ENCODE measurements at places on chromosomes 2 and 18.

GRCh38 chr18:43271593-43272432, 5.5 kb downstream of the SYT4 start:
- peak; percentile 68 for DNase-seq

DNA sequence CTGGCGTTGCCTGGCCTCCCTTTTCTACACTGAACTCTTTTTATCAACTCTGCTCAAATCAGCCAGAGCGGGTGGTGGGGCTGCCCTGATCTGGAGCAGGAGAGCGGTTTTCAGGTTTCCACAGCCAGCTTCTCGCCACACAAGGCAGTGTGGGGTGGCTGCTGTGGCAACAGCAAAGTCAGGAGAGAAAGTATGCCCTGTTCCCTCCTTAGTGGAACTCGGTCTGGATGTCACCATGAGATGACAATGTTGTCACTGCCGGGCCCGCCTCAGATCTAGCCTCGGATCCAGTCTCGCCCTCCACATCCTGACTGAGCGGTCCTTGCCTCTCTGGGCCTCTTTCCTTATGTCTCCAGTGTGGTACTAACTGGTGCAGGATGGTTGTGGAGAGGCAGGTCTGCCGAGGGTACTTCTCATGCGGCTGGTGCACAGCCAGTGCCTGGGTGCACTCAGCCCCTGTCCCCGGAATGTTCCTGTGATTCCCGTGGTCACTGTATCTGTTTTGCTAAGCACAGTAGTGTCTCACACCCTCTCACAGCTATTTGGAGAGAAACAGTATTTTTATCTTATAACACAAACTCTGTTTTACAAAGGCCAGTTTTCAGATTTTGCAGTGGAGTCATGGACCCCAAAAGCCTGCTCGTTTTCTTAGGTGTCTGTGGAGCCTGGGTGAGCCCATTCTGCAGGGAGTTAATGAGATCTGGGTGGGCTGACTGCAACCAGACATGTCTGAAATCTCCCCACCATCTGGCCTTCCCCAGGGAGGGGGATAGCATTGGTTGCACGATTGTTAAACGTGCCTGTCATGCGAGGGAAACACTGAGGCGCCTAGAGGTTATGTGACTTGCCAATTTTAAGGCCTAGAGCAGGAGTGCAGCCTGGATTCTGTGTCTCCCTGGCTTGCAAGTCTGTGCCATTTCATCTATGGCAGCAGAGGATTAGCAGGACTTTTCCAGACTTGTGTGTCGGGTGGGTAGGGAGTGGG, 261.1 kb upstream of the AGAP1 start:
- no peak for DNase-seq

DNA sequence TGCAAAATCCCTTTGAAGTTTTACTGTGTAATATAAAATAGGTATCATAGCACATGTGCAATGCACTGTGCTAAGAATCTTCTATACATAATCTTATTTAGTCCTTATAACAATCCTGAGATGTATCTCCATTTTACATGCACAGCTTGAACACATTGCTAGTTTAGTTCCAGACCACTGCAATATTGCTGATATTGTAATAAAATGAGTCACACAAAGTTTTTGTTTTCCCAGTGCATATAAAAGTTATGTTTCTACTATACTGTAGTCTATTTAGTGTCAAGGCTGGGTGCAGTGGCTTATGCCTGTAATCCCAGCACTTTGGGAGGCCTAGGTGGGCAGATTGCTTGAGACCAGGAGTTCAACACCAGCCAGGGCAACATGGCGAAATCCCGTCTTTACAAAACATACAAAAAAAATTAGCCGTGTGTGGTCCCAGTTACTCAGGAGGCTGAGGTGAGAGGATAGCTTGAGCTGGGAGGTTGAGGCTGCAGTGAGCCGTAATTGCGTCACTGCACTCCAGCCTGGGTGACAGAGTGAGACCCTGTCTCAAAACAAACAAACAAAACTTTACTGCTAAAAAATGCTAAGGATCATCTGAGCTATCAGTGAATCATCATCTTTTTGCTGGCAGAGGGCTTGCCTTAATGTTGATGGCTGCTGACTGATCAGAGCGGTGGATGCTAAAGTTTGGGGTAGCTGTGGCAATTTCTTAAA, 1.7 kb upstream of the USP14 start:
- DNase-seq = no peak

DNA sequence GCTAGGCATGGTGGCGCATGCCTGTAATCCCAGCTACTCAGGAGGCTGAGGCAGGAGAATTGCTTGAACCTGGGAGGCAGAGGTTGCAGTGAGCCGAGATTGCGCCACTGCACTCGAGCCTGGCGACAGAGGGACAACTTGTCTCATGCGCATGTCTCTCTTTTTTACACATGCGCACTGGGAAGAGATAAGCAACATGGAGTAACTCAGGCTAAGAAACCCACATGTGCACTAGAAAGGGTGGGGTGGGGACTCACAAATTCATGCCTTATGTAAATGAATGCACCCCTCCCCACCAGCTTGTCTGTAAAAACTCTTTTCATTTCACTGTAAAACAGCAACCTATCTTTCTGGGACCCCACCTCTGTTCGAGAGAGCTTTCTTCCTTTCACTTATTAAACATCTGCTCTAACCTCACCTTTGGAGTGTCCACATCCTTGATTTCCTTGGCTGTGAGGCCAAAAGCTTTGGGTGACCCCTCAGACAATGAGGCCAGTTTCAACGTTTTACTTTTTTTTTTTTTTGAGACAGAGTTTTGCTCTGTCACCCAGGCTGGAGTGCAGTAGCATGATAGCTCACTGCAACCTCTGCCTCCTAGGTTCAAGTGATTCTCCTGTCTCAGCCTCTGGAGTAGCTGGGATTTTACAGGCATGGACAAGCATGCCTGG, 91.6 kb upstream of the RMP24 start:
- no peak for DNase-seq

- no peak for DNase-seq
Measured at GRCh38 chr2:85961053-85961452, 72.3 kb upstream of the ST3GAL5 start.

DNA sequence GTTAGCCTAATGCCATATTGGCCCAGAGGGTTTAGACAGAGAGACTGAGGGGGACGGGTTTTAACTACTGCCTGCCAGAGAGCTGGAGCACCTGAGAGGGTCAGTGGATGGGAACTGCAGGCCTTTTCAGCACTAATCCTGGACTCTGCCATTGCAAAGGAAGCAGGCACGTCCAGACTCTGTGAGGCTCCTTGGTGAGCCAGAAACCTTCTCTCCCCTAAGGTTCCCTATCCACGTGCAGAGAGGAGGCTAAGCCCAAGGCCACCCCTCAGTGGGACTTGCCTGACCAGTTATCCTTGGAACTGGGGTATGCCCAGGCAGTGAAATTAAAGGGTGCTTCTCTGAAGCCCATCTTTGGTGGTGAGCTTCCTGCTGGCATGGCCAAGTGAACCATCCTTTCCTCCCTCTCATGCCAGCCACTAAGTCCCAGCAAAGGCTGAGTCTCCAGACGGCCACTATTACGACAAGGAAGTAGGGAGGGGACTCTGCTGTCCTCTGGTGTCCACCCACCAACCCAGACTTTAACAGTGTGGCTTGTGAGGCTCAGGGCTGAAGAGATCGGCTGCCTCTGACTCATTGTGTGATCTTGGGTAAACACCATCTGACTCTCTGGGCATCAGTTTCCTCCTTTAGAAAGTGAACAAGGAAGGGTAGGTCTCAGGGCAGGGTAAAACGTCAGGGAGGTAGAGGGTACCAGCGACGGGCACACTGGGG, 3.9 kb upstream of the MLPH start:
- DNase-seq = no peak

DNA sequence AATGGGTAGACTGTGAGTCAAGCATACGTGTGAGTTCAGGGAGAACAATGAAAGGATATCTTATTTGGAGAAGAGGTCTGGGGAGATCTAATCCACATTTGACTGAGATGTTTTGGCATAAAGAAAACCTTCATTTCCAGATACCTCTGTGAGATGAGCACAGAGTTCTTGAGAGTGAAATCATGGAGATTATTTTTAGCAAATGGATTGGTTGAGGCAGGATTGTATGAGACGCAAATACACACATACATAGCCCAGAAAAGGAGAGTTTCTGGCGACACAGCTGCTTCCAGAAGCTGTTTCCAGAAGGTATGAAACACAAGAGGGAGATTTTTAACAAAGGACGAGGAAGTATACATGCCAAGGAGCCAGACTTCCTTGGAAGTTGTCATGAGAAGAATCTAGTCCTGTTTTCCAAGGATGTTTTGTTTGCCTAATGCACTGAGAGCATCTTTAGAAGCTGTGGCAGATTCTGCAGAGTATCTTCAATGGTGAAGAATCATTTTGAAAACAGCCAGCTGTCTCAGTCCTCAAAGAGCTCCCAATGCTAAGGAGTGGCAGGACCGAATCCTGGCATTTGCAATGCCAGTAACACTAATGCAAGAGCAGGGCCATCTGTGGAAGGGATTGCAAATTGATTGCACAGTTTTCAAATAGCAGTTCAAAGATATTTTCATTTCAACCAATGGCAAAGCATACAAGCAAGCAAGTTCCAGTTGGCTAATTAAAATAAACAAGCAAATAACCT, 177.2 kb downstream of the SETBP1 start:
- DNase-seq = no peak

DNA sequence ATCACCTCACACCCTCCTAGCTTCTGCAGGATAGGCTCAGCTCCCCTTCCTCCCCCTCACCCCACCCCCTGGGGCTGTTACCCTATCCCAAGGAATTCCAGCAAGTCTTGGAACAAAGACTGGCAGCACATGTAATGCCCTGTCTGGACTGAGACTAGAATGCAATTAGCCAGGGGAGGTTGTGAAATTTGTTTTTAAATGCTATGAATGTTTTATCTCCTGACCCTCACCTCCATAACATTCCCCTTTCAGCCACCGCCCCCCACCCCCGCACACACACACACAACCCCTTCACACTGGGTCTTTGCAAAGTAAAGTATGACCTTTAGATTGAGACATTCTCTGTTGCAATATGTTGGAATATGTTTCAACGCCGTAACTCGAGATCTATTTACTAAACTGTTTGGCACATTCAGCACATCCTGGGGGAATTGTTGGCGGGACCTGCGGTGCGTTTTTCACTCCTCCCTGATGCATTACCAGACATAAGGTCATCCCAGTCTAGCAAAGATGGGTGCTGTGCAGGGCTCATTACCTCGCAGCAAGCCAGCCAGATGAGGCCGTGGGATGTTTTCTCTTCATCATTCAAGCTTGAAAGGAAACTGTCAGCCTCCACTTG, 290.7 kb upstream of the SLC14A2 start:
- no peak for DNase-seq

Measured in NCI-H1417 (cell line).